Pancreas (tissue), 10 donors: ENCODE measurements at places on chromosomes 5 and 9. TPM values are rescaled to one million over a fixed set of nuclear protein-coding genes. Genes with fewer than 3 reads are reported as not detected.

The DIPK1B gene
- total RNA-seq, result 5.9 TPM

The ADRA1B gene
- total RNA-seq, result 0.12 TPM

The FBN2 gene
- 0.51 TPM for total RNA-seq

The MAST4 gene
- total RNA-seq, result 10.2 TPM

The PLEKHG4B gene
- 0.42 TPM for total RNA-seq

The NR5A1 gene
- total RNA-seq, result not detected

The PTGER4 gene
- total RNA-seq, result 8.6 TPM

The RANBP3L gene
- total RNA-seq, result 0.25 TPM

The PTGR1 gene
- 20.8 TPM for total RNA-seq

The SNAPC4 gene
- total RNA-seq, result 5.1 TPM

The OR2K2 gene
- not detected for total RNA-seq

The GMCL2 gene
- total RNA-seq, result not detected

The SPINK13 gene
- total RNA-seq, result not detected

The SHLD3 gene
- total RNA-seq, result 0.98 TPM

The PRLR gene
- 7.0 TPM for total RNA-seq

The CDH9 gene
- not detected for total RNA-seq

The SNCB gene
- total RNA-seq, result 0.41 TPM

The WHRN gene
- 10.2 TPM for total RNA-seq

The CBY3 gene
- not detected for total RNA-seq

The C5orf58 gene
- not detected for total RNA-seq

The CA9 gene
- total RNA-seq, result 11.9 TPM

The PAEP gene
- not detected for total RNA-seq

The SLC6A3 gene
- total RNA-seq, result not detected

The OBP2B gene
- total RNA-seq, result not detected

The PLPP7 gene
- 2.0 TPM for total RNA-seq

The LHX3 gene
- not detected for total RNA-seq
